ENCODE measurements at places on chromosomes 13 and 19. TPM values are rescaled to one million over a fixed set of nuclear protein-coding genes. Genes with fewer than 3 reads are reported as not detected.

CKM gene
- polyA plus RNA-seq, result not detected

ERICH6B gene
- polyA plus RNA-seq, result 0.45 TPM

MEIOSIN gene
- polyA plus RNA-seq, result not detected

FAM216B gene
- polyA plus RNA-seq, result not detected

RGL3 gene
- polyA plus RNA-seq, result 2.4 TPM

SLITRK6 gene
- polyA plus RNA-seq, result not detected

COL4A1 gene
- polyA plus RNA-seq, result not detected

PGLYRP2 gene
- polyA plus RNA-seq, result not detected

ALOX5AP gene
- 208 TPM for polyA plus RNA-seq

ZNF99 gene
- not detected for polyA plus RNA-seq

CYP2F1 gene
- not detected for polyA plus RNA-seq

ZNF823 gene
- 2.5 TPM for polyA plus RNA-seq

TTC9B gene
- polyA plus RNA-seq, result not detected

IFI30 gene
- 473 TPM for polyA plus RNA-seq

C5AR2 gene
- polyA plus RNA-seq, result 0.06 TPM

RAB4B gene
- 141 TPM for polyA plus RNA-seq
